ENCODE measurements at places on chromosomes 11 and 22.

DNA sequence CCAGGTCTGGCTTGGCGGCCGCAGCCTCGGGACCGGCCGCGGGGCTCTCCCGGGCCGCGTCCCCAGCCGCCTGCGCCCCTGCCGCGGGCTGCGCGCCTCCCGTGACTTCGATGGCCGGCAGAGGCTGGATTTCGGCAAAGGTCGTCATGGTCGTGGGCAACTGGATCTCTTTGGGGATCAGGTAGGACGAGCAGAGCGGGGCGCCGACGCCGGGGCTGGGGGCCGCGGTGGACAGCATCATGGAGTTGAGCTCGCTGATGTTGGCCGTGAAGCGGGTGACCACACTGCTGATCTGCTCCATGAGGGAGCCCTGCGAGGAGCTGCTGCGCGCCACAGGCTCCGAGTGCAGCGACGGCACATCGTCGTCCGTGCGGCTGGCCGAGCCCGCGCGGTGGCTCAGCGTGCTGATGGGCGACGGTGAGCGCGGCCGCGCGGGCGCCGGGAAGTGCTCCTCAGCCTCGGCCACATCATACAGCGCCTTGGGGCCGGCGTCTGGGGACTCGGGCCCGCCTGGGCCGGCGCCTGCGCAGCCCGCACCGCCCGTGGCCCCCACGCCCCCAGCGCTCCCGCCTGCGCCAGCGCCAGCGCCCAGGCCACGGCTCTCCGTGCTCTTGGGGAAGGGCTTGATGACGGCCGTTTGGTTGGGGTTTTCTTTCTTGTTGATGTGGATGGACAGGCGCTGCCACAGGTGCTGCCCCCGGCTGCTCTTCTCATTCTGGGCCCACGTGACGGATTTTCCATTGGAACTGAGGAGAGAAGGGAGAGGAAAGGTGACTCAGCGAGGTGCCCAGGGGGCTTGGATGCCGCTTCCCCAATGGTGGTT lies 171.4 kb upstream of the CTSC start:
- no peak for DNase-seq

DNA sequence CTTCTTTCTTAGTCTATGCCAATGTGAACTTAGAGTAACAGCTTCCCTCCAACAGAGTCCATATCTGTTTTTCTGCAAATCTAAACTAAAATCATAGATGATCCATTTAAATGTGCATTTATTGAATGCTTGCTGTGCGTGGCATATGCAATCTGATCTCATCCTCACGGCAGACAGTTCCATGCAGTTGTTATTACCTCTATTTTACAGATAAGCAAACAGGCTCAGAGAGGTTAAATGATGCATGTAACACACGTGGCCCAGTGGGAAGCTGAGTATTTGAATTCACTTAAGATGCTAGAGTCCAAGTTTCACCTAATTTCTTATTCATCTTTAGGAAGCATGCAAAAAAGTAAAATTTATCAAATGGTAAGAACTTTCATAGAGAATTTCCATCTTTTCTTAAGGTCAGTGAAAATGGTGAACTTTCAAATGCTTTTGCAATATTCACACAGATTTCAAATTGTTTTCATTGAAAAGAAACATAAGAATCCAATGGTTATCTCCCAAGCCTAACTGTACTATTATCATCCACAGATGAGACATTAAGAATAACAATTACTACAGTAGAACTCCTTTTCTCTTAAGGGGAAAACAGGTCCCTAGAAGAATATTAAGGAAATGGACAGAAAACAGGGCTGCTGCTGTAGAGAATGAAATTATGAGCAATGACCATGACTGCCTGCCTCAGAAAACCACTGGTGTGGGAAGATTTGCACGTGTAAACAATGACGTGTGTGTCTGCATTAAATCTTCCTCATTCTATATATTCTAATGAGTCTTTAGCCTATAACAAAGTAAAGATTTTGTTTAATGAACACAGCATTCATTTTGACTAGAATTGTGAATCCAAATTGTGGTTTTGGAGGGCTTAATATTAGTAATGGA lies 1171.3 kb downstream of the LRRC4C start:
- peak; percentile 41 for DNase-seq

DNA sequence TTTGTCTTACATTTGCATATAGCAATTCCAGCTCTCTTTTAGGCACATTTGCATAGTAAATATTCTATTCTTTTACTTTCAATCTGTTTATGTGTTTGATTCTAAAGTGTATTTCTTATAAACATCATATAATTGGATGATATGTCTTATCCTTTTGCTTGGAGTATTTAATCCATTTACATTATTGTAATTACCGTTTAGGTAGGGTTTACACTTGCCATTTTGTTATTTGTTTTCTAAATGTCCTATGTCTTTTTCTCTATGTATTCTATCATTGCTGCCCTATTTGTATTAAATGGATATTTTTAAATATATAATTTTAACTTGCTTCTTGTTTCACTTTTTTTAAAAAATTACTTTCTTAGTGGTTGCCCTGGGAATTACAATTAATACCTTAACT lies 22.8 kb upstream of the ACCSL start:
- DNase-seq = no peak

GRCh38 chr11:114401311-114401710 lies 845 bp downstream of the RBM7 start:
- DNase-seq = no peak

- peak; percentile 23 for DNase-seq
Observed at GRCh38 chr11:126391970-126392632, 36.6 kb downstream of the ST3GAL4 start.

All from midbrain (tissue), 1 donor.